NCI-H1417 treated with DMSO at 0.1 percent for 48 hours (cell line): ENCODE measurements at places on chromosomes 5 and 9.

GRCh38 chr9:116945817-116946216 is 258.7 kb downstream of the TRIM32 start:
- no peak for DNase-seq

DNA sequence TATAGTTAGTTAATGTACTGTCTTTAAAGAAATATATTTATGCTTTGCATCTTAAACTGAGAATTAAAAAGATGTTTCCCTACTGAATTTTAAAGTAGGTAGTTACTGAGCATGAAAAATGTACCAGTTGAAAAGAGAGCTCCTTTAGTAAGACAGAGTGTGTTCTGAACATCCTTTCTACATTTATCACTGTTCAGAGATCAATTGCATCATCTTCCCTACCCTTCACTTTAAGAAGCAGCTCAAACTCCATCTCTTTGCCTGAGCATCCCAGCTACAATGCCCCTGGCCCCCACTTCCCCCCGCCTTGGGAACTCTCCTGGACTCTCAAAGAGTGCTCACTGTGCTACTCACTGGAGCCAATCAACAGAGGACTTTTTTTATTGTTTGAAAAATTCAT is 164.7 kb downstream of the GNAQ start:
- no peak for DNase-seq

DNA sequence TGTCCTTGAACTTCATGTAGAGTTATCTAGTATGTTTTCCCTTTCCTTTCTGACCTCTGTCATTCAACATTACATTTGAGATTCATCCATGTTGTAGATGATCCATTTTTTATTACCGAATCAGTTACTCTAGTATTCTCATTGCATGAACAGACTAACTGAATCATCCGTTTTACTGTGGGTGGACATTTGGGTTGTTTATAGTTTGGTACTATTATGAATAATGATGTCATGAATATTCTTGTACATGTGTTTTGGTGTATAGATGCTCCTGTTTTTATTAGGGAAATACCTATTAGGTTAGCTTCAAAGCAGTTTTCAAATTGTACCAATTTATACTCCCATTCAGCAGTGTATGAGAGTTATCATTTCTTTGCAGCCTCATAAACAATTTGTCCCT is 94.3 kb upstream of the NIPAL4 start:
- no peak for DNase-seq

- no peak for DNase-seq
Observed at GRCh38 chr5:132998556-132998955, 27.8 kb downstream of the ZCCHC10 start.

- DNase-seq = no peak
Observed at GRCh38 chr9:132014218-132014805, 65.4 kb downstream of the MED27 start.

DNA sequence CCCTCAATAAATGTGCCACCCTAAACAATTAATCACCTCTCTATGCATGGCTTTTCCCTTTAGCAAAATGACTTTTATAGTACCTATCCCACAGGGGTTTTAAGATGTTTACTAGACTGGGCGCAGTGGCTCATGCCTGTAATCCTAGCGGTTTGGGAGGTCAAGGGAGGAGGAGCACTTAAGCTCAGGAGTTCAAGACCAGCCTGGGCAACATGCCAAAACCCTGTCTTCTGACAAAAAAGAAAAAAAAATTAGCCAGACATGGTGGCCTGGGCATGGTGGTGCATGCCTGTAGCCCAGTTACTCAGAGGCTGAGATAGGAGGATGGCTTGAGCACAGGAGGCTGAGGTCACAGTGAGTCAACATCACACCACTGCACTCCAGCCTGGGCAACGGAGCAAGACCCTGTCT is 13.5 kb downstream of the SH3TC2 start:
- DNase-seq = no peak

- no peak for DNase-seq
Observed at GRCh38 chr9:84996029-84996428, 326.5 kb downstream of the NTRK2 start.

DNA sequence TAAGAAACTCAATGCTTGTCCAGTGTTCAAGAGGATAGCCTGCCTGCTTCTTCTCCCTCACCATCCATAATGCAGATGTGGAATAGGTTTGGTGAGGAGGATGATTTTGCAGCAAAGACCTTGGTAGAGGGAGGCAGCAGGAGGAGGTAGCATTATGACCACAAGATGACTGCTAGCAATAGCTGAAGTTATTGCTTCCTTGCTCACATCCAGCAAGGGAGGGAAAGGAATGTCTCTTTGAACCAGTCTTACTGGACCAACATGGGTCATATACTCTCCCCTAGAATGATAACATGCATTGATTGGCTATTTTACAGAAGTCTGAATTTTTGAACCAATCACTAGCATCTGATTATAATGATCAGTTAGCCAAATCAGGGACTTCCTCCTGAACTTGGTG is 607.6 kb downstream of the EBF1 start:
- no peak for DNase-seq

- DNase-seq = no peak
Observed at GRCh38 chr9:125494653-125494915, 212.4 kb downstream of the MAPKAP1 start.

DNA sequence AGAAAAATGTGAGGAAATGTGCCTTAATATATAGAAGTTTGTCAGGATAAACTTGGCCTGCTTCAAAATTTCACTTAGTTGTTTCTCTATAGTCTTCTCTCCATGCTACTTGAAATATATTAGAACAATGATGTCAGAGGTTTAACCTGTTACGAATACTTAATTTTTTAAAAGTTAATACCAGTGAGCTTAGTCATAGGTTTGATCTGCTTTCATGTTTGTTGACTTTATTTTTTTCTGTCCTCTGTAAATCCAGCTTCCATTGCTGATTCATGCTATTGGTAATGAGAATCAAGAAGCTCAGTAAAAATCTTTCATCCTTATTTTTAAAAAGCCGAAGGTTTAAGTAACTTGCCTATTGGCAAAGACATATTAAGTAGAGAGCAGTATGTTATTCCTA is 27.9 kb downstream of the BDP1 start:
- no peak for DNase-seq

GRCh38 chr5:2111569-2112105 is 228.9 kb upstream of the IRX4 start:
- no peak for DNase-seq

GRCh38 chr5:142694092-142694856 is 8.4 kb upstream of the FGF1 start:
- no peak for DNase-seq

DNA sequence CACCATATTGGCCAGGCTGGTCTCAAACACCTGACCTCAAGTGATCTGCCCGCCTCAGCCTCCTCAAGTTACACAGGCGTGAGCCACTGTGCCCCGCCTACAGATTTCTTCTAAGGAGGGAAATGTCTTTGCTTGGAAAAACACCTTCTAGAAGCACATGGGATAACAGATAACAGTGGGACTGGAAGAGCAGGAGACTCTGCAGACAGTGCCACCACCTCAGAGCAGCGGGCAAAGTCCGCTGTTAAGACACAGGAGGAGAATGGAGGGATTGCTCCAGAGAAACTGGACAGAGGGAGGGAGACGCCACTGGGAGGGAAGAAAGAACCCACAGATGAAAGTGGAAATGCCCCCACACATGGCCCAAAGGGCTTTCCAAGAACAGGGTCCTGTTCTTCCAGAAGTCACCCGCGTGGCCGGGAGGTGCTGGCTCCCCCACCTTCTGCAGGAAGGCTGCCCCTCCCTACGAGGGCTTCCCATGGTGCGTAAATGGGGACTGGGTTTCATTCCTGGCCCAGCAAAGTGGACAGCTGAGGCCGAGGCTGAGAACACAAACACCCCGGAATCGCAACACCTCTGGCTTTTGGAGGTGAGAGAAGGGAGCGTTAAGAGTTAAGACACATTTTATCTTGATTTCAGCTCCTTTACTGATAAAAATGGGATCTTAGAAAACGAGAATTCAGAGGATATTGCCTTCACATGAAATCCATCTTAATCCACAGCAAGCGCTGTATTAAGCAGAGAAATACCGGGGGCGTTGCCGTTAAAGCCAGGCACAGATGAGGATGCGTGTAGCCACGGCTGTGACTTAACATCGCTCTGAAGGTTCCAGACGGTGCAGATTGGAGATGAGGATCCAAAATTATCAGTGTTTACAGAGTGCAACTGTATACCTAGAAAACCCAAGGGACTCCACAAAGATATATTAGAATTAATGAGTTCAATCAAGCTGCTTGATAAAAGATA is 11.2 kb downstream of the ADAMTS2 start:
- no peak for DNase-seq

GRCh38 chr5:19001539-19001938 is 986.5 kb downstream of the CDH18 start:
- DNase-seq = no peak

- no peak for DNase-seq
Observed at GRCh38 chr9:135677641-135678168, 14.6 kb downstream of the LCN9 start.

- DNase-seq = no peak
Observed at GRCh38 chr5:111231119-111231518, 6.9 kb downstream of the CAMK4 start.

DNA sequence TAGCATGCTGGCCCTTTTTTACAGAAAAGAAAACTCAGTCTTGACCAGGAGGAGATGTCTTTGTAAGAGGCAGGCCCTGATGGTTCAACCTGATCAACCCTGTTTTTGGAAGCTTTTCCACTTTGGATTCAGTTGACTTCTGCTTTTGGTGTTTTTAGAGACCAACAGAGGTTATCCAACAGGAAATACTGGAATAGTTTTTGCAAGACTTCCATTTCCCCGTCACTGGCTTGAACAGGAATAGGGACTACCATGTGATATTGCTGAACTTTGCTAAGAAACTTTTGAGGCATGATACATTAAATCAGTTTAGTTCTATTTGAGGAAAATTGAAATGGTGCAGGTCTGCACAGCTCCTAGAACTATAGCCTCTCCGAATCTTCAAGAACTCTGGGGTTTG is 17.1 kb upstream of the DAB2 start:
- DNase-seq = no peak

- no peak for DNase-seq
Observed at GRCh38 chr5:39109606-39110005, 35.4 kb upstream of the RICTOR start.

DNA sequence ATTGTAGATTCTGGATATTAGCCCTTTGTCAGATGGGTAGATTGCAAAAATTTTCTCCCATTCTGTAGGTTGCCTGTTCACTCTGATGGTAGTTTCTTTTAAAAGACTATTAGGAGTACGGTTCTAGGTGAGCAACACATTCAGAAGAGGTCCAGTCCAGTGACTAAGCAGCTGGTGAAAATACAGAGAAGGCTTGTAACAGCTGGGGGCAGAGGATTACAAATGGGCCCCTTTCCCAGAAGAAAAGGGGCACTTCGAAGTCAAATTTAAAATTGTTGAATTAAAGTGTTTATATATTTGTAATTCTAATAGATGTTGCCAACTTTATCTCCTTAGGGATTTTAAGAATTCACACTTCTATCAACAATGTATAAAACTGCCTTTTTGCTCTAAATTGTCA is 720.5 kb downstream of the TLE4 start:
- no peak for DNase-seq

DNA sequence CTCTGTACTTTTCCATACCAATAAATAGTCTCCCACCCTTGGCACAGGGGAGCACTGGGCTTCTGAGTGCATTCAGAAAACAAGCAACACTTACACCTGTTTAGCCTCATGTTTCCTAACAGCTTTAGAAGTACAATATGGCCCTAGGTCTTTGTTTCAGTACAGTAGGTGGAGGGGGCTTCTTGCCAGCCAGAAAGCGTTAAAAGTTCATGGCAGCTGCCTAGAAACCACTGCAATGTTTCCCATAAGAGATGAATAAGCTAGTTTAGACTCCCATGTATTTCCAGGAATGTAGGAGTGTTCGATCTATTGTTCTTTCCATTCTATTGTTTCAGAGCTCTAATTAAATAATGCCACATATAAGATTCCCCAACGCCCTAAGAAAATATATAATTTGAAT is 444.8 kb downstream of the ARHGEF28 start:
- no peak for DNase-seq

DNA sequence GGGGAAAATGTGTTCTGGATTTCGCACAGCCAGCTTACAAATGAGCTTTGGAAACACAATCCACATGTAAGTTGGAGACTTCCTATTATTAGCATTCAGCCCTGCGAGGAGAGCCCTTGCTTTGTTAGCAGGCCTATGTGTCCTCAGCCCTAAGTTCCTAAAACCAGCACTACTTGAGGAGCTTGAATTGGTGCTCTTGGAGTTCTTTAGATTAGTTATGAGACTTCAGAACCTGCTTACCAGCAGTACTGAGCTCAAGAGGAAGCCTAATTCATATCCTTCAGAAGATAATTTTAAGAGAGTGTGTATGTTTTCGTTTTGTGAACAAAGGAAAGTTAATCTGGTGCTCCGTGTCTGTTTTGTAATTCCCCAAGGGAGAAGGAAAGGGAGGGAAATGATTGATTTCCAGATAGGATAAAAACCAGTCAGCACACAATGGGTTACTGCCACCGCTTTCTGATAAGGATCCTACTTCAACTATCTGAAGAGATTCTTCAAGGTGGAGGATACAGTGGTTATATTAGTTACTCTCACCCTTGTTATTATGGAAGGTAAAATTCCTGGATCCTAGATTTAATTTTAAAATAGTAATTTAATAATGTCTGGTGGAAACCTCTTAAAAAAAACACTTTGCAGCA is 35.2 kb downstream of the PIK3R1 start:
- no peak for DNase-seq

GRCh38 chr9:134987906-134988700 is 70.4 kb upstream of the FCN1 start:
- DNase-seq = no peak

GRCh38 chr9:96006296-96006879 is 130.9 kb downstream of the ERCC6L2 start:
- no peak for DNase-seq

DNA sequence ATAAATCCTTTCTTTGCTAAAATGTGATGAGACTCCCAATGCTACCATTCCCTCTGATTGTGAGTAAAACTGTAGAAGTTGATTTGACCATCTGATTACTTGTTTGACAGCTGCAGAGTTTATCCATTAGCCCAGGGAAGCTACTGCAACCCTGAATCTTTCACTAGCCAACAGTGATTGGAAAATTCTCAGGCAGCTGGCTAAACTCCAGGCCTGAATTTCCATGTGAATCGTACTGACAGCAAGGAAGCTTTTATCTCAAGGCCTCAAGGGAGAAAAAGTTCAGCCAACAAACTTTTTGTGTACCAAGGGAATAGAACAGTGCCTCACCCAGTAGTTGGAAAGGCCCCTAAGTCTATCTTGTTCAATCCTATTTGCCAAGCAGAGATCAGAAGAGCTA is 246.7 kb upstream of the TRPM3 start:
- no peak for DNase-seq
